ENCODE measurements at places on chromosomes 3 and 15. TPM values are rescaled to one million over a fixed set of nuclear protein-coding genes. Genes with fewer than 3 reads are reported as not detected.

FMN1 gene
- 20.1 TPM for total RNA-seq

PODXL2 gene
- 2.9 TPM for total RNA-seq

TRIP4 gene
- total RNA-seq: 22.3 TPM

TMEM108 gene
- total RNA-seq: 3.2 TPM

LRRC2 gene
- total RNA-seq: 2.0 TPM

THSD4 gene
- 66.8 TPM for total RNA-seq

CISH gene
- 21.9 TPM for total RNA-seq

OIP5 gene
- total RNA-seq: not detected

TNFAIP8L3 gene
- 21.9 TPM for total RNA-seq

DNAH12 gene
- 0.25 TPM for total RNA-seq

ACP3 gene
- total RNA-seq: 12.3 TPM

UCN2 gene
- 5.2 TPM for total RNA-seq

ADGRG7 gene
- not detected for total RNA-seq

FRMD5 gene
- 0.49 TPM for total RNA-seq

CCDC39 gene
- total RNA-seq: not detected

ZPLD1 gene
- not detected for total RNA-seq

ARGFX gene
- not detected for total RNA-seq

SLC12A1 gene
- not detected for total RNA-seq

SLC28A2 gene
- not detected for total RNA-seq

NLGN1 gene
- total RNA-seq: 4.7 TPM

ADAMTSL3 gene
- total RNA-seq: 4.2 TPM

CASR gene
- not detected for total RNA-seq

CTDSPL gene
- total RNA-seq: 28.0 TPM

PEAK1 gene
- 27.7 TPM for total RNA-seq

CEMIP gene
- total RNA-seq: 0.74 TPM

IL12A gene
- total RNA-seq: 6.6 TPM

GOLGA6B gene
- not detected for total RNA-seq

ALDH1L1 gene
- total RNA-seq: 19.2 TPM

TRIM42 gene
- total RNA-seq: not detected

BSN gene
- 0.74 TPM for total RNA-seq

Data from vagina (tissue), 2 donors.